Stimulated activated CD8-positive, alpha-beta memory T cell treated with anti-CD3 and anti-CD28 coated beads, Interleukin-7, amount 100 ng/mL, for 48 hours (primary cell): ENCODE measurements at places on chromosomes 6 and 20.

DNA sequence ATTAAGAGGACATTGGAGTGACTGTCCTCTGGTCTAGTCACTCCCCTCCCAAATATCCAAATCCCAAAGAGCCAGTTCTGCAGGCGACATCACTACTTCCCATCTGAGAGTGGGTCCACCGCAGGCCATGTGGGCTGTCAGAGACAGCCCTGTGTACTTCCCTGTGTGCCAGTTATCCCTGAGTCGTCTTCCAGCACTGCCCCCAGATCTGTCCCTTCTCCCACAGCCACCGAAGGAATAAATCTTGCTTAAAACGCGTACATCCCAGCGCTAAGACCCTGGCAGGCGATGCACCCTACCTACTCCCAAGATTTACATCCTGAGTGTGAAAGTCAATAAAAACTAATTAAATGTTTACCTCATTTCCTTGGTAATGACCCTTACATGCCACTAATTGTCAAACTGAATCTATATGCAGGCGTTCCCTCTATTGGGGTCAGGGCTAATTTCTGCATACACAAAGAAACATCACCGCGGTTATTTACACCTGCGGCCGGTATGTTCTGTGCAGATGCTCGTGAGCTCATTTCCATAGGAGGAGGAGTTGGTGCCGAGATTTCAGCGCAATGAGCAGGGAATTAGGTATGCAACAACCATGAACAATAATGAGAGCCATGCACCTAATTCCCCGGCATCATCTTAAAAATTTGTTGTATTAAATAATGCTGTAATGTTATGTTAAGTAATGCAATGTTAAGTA is 31.3 kb upstream of the CDH4 start:
- DNase-seq, result no peak

GRCh38 chr6:137923866-137924653 is 57.0 kb downstream of the TNFAIP3 start:
- DNase-seq, result no peak

DNA sequence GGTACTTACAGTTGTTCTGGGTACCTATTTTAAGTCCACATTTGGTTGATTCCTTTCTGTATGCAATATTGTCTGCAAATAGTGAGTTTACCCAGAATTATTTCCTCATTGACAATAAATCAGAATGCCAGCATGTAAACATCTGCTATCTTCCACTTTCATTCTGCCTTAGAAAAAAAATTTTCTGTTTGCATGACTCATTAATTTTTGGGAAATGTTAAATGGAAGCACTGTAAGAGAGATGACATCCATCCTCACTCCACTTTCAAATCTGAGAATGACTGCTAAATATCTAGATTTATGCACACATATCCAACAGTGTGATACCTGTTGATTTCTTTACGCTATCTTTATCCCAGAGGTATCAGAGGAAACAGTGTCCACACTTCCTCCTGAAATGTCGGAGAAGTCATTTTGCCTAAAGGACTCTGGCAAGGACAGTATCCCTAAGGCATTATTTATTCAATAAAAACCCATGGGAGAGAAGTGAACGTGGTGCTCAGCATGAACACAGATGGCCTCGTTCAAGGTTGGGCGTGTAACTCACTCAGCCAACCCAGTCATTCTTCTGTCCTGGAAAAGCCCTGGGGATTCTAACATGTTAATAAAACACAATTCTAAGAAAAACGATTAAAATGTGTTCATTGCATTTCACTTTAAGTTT is 780.9 kb downstream of the QKI start:
- no peak for DNase-seq

- no peak for DNase-seq
Observed at GRCh38 chr6:152922706-152923105, 60.1 kb downstream of the FBXO5 start.

GRCh38 chr6:11414176-11414963 is 123.2 kb upstream of the TMEM170B start:
- no peak for DNase-seq

GRCh38 chr20:10715035-10715434 is 41.2 kb upstream of the JAG1 start:
- DNase-seq, result no peak

- no peak for DNase-seq
Observed at GRCh38 chr6:95576218-95576997, 927 bp upstream of the MANEA start.

DNA sequence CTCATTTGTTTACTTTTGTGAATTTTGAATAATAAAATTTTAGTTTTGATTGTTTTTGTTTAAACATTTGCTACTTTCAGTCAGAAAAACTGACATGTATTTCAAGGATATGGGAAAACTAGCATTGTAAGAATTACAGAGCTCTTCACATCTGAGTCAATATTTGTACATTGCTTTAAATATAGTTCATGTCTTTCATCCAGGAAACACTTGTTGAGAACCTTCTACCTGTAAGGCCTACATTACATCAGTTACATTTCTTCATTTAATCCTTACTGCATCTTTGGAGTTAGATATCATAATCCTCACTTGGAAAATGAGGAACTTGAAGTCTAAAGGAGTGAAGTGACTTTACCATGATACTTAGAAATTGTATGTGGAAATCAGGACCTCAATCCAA is 242.9 kb downstream of the KCNQ5 start:
- no peak for DNase-seq

DNA sequence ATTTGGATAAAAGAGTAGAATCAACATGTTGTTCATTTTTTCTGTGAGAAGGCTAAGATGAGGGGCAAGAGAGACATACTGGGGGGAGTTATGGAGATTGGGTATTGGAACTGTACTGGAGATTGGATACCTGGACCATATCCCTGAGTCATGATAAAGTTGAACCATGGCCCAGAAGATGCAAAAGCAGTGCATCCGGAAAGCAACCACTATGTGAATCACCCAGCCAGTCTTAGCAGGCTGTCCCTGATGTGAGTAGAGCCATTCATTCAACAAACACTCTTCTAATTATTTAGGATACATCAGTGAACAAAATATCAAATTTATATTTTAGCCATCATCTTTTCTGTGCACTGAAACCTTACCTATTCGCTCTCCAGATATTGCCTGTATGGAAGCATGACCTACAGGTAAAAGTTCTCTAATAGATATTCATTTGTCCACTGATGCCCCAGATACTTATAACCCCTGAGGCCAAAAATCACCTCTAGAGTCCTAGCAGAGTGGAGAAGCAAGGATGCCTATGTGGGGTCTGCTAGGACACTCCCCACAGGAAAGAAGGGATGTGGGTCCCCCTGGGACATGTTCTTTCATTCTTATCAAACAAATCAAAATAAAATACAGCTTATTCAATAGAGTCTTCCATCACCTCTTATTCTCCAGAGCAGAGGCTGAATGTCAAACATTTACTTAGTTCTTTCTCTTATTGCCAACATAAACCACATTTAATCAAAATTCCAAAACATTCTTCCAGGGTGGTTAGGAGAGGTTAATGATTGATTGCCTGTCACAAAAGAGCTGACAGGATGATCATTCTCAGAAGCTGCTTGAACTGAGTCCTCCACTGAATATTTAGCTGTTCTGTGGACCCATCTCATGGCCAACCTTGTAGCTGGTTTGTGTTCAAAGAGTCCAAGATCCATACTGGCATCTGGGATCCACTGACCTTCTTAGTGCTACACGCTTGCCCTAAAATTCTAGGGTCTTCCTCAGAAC is 37.0 kb upstream of the PKHD1 start:
- DNase-seq, result no peak

DNA sequence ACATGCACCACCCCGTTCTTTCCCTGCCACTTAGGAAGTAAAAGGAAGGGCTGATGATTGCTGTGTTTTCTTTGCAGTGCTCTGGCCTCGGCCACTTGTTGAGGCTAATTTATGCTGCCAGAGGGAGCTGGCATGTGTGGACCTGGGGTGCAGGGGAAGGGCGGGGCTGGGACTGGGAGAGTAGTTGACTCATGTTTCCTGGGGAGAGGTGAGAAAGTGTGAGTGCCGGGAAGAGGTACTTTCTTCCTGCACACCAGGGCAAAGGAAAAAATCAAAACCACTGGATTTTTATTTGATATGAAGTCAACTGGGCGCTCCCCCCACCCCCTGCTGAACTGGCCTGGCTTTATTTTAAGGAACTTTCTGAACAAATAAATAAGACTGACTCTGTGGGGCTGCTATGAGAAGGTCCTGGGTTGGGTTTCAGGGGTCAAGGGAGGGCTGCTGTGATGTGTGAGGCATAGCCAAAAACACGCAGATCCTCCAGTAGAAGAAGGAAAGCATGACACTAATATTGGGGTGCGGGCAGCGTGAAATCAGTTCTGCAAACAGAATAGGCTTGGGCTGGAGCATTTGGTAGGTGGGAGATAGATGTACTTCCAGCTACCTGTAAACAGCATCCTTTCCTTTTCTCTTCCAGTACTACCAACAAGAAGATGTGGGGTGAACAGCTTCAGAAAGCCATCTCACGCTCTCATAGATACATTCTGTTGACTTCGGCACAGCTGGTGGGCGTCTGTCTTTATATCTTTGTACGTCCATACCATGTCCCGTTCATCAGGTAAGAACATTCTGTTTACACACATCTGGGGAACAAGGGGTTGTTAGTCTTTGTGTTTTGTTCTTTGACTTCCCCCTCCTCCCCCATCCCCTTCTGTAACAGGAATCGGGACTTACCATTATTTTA is 87.5 kb downstream of the SYNJ2 start:
- DNase-seq, result no peak

DNA sequence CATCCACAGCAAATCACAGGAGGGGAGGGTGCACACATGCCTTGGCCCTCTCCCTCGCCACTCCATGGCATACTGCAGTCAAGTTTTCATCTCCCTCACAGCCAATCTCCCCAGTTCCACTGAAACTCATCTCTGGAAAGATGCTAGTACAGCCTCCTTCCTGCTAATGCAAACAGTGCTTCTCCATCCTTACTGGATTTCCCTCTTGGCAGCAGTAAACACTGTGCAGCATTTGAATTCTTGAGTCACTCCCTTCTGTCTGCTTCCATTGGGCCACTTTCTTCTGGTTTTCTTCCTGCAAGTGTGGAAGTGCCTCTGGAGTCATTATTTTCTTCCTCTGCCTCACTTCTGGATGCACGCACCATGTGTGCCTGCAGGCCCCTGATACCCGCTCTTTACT is 460.3 kb downstream of the QKI start:
- no peak for DNase-seq

- no peak for DNase-seq
Observed at GRCh38 chr20:57747861-57748481, 38.2 kb upstream of the PMEPA1 start.

DNA sequence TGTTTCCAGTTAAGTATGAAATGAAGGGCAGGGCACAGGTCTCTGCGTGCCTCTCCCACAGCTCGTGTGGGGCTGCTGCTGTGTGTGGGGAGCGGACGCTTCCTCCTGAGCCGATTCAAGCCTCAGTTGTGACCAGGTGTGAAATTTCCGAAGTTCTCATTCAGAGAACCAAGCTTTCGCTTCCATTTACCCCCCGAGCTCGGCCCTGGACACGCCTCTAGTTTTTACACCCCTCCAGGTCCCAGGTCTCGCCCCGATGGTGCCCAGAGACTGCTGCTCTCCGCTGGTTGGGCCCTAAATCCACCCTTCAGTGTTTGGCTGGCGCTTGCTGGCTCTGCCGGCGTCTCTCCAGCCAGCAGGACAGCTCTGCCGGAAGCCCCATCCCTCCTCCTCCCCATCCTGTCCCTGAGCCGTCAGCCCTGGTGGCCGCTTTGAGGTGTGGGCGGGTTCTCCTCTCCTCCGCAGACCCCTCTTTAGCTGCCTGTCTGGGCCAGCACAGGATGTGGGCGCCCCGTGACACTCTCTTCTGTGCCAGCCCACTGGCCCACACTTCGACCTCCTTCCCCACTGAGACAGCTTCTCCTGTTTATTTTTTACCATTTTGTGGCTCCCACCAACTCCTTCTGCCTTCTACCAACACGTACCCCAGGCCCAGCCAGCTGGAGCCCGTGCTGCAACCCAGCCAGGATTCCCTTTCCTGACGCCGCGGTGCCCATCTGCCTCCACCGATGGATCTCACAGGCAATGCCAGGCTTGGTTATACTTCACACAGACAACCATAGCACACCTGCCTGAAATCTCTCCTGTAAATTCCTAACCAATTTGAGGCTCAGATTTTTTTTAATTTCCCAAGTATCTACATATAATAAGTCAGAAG is 142.8 kb downstream of the DLL1 start:
- DNase-seq, result peak; percentile 61

DNA sequence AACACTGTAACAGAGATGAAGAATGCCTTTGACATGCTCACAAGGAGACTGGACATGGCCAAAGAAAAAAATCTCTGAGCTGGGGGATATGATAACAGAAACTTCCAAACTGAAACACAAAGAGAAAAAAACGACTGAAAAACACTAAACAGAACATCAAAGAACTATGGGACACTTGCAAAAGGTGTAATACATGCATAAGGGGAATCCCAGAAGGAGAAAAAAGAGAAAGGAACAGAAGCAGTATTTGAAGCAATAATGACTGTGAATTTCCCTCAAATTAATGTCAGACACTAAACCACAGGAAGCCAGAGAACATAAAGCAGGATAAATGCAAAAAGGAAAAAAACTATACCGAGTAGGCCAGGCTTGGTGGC is 117.4 kb upstream of the ARID1B start:
- no peak for DNase-seq
